ENCODE measurements at places on chromosomes 2 and 18.

- DNase-seq, result no peak
These were observed 100.2 kb upstream of the TEX51 start for GRCh38 chr2:126798276-126799140.

DNA sequence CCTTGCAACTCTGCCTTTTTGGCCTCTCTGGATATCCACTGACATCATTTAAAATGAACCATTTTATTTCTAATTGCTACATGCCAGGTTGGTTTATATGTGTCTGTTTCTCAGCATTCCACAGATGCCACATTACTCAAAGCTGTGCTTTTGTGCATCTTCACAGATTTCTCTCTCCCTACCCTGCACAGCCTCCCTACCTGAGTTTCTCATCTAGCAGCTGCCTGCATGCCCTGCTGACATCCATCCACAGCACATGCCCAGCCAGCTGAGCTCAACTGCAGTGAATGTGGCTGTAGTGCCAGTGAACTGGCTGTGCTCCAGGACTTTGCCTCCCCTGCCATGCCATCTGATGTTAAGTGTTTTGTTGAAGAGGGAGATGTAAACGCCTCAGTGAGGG lies 44.5 kb downstream of the PKP4 start:
- peak; percentile 76 for DNase-seq

GRCh38 chr2:200032895-200033294 lies 77.5 kb downstream of the MAIP1 start:
- no peak for DNase-seq

DNA sequence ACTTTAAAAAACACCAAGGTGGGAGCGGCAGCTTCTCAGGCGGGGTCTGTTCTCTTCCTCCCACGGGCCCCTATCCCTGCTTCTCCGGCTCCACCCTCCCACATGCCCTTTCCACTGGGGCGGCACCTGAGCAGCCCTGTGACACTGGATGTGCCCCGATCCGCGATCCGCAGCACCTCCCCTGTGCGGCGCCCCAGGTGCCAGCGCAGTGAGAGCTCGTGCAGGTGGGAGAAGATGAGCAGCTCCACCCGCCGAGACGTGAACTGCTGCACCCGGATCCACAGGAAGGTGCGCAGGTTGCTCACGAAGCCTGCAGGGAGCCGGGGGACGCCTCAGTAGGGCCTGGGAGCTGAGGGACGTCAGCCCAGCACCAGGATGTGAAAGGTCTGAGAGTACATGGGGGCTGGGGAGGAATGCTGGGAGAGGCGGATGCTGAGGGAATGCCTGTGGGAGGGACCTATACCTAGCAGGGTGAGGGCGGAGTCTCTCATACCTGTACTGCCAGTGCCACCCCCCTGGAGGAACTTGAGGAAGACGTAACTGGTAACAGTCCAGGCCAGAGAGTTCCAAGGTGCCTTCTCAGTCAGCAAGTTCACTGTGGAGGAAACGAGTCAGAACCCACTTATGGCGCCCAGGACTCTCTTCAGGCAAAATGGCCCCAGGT lies 2.8 kb downstream of the ABCB6 start:
- DNase-seq, result peak; percentile 52

- DNase-seq, result no peak
These were observed 223.4 kb downstream of the NCKAP5 start for GRCh38 chr2:133344849-133345248.

DNA sequence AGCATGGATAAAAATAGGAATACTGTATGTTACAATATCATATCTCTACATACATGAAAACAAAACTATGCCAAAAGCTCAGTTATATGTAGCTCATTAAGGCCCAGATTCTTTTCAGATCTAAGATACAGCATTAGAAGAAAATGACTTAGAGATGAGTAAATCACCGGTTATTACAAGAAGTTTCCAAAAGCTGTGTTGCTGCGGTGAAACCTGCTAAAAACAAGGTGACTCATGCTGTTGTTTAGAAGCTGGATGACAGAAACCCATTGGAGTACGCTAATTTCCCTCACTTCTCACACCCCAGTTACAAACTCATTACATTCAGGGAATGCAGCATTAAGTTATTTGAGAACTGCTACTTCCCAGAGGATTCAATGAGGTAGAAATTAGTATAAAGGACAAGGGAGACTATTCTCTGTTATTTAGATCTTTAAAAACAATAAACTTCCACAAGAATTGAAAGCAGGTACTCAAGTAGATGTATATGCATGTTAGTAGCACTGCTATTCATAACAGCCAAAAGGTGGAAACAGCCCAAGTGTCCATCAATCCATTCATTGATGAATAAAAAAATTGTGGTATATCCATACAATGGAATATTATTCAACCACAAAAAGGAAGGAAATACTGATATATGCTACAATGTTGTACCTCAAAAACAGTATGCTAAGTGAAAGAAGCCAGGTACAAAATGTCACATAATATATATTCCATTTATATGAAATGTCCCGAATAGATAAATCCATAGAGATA lies 32.6 kb downstream of the RBKS start:
- no peak for DNase-seq

DNA sequence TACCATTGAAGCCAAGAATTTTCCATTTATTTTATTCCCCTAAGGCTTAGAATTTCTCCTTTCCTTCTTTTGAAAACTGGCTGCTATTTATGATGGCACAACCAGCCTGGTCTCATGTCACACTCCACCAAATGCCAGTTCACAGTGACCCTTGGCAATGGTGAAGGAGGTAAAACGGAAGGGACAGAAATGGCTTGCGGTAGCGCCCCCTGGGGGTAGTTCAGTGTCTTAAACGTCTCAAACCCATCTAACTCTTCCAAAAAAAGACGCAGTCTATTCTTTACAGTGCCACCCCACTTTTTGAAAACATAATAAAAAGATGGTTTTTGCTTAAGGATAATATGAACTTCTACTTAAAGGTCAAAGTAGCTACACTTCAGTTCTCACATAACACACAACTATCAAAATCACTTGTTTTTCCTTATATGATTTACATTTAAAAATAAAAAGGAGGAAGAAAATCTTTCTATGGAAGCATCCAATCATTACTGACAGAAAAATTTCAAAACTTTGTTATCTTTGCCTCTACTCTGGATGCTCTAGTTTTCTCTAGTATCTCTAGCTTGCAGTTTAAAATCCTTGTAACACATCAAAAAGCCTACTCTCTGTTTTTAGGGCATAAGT lies 28.0 kb downstream of the PNO1 start:
- DNase-seq, result no peak

DNA sequence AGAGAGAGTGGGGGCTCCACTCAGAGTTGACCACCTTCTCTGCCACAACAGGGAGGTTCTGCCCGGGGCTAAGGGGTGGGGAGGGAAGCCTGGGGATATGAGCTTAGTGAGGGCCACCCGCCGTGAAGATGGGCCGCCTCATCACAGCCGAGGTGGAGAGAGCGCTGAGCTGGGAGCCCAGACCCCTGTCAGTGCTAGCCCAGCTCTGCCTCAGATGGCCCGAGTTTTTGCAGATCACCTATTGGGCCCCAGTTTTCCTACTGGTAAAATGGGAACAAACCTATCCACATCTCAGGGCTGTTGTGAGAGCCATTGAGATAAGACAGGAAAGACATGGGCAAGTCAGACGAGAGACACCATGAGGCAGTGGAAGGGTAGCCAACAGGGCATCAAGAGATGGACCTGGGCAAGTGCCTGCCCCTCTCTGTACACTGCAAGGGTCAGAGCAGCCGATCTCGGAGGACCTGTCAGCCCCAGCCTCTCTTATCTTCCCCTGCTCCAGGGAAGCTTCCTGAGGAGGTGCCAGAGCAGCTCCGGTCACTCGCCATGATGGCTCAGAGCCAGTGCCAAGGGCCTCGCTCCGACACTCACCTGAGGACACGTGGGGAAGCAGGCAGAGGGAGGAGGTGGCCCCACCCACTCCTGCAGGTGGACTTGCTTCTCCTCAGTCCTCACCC lies 88.9 kb downstream of the MCFD2 start:
- DNase-seq, result no peak

DNA sequence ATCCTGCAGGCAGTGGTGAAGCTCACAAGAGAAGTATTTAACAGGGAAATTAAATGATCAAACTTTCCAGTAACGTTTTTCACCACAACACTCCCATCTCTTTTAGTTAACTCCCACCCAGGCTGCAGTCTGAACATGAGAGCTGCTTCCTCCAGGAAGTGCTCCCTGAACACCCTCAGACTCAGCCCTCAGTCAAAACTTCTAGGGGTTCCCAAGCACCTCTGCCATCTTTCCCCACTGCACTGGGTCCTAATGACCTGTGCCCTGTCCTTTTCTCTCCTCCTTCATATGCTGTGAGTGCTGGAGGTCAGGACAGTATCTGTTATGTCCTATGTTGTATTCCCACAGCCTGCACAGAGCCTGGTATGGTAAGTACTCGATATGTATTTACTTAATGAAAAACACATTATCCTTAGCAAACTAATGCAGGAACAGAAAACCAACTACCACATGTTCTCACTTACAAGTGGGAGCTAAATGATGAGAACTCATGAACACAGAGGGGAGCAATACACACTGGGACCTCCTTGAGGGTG lies 49.2 kb upstream of the ASPRV1 start:
- no peak for DNase-seq

DNA sequence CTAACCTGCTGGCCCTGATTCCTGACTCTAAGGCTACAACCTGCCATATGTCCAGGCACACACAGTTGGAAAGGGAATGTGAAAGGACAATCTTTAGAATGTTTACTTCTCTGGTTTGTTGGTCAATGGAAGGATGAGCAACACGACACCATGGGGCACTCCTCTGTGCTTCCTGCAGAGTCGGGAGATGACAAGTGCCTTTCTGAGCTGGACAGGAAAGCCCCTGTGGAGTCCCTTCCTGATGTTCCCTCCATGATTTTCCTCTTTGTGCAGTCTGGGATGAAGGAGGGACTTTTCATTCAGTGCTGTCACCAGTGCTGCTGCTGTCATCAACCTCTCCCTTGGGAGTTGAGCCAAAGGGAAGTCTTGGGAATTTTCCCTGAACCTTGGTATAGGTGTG lies 22.6 kb upstream of the SERPINB7 start:
- DNase-seq, result no peak

DNA sequence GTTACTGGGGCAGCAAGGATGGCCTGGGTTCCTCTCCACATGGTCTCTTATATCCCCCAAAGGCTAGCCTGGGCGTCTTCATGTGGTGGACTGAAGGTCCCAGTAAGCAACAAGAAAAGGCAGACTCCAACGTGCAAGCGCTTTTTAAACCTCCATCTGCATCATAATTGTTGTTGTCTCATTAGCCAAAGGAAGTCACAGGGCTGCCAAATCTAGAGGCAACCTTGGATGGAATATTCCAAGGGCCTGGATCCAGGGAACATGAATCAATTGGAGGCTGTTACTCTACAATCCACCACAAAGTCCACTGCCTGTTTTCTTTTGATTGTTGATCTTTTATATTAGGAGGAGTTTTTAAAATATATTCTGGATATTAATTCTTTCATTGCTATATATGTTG lies 118.8 kb downstream of the SH3RF3 start:
- DNase-seq, result no peak

GRCh38 chr2:98160554-98160953 lies 73.6 kb downstream of the VWA3B start:
- DNase-seq, result no peak

- no peak for DNase-seq
These were observed 82.9 kb downstream of the DYSF start for GRCh38 chr2:71536226-71536671.

DNA sequence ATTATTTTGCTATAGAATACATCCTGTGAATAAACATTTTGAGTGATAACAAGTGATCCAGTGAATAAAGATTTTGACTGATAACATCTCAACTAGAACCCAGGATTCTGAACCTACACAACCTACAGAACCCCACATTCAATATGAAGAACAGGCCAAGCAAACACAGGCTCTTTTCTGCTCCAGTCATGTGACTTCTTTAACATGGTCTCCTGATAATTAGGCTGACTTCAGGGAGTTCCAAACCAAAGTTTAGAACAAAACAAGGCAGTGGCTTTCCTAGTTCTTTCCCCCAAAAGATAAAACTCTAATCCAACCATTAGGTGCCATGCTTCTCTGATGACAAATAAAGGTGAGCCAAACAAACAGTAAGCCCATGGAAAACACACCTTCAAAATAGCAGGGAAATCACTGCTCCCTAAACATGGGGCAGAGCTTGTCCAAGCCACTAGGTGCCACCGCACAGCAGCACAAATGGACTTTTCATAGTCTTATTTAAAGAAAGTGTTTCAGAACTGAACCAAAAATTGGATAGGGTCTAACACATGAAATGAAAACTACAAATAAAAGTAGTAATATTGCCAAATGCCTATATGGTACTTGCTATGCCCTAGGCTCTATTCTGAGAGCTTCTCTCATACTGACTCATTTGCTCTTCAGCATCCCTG lies 95.3 kb downstream of the EVA1A start:
- no peak for DNase-seq

DNA sequence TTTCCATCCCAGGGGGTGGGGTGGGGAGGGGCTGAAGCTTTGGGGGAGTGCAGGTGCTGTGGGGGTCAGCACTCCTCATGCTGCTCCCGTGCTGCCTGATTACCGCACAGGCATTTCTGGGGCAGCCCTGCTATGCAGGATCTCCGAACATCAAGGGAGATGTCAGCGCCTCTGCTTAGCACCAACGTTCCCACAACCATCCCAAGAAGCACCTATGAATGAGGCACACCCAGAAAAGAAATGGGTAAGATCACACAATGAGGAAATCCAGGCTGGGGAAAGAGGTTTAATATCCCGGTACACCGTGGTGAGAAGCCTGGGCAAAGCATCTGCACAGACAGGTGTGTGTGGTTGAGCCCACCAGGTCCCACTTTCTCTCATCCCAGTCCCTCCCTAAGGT lies 17.5 kb downstream of the GAREM2 start:
- no peak for DNase-seq

- no peak for DNase-seq
These were observed 200.9 kb upstream of the RAB6C start for GRCh38 chr2:129778584-129778877.

DNA sequence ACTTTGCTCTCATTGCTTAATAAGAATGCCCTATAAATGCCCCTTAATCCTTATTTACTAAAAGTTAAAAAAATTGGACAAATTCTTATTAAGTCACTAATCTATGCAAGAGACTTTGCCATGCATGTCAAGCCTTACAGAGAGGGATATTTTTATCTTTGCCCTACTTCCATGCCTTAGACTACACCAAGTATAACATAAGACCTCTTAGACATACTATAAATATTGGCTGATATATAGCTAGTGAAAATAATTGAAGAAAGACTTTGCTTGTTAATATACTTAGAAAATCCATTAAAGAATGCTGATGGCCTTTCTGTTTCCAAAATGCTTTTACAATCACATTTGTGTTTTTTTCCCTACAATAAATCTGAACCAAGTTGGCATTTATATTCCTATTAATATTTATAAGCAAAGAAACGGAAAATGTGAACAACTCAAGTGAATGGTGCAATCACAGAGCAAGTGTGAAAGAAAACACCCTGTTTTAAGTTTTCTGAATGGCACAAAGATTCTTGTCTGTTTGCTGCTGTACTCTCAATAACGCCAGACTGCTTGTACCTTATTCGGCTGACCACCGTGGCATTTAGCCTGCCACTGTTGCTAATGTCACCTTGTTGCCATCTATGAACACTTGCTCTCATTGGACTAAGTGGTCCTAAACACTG lies 105.0 kb downstream of the MC4R start:
- DNase-seq, result no peak

- peak; percentile 60 for DNase-seq
These were observed 643 bp downstream of the PLCL1 start for GRCh38 chr2:197804758-197805714.

All from head of caudate nucleus (tissue), 42 donors.